Uterus (tissue), 4 donors: ENCODE measurements at places on chromosomes 5 and 9.
A peak's percentile ranks its signal among the peaks of the same experiment; 100 is the strongest.

DNA sequence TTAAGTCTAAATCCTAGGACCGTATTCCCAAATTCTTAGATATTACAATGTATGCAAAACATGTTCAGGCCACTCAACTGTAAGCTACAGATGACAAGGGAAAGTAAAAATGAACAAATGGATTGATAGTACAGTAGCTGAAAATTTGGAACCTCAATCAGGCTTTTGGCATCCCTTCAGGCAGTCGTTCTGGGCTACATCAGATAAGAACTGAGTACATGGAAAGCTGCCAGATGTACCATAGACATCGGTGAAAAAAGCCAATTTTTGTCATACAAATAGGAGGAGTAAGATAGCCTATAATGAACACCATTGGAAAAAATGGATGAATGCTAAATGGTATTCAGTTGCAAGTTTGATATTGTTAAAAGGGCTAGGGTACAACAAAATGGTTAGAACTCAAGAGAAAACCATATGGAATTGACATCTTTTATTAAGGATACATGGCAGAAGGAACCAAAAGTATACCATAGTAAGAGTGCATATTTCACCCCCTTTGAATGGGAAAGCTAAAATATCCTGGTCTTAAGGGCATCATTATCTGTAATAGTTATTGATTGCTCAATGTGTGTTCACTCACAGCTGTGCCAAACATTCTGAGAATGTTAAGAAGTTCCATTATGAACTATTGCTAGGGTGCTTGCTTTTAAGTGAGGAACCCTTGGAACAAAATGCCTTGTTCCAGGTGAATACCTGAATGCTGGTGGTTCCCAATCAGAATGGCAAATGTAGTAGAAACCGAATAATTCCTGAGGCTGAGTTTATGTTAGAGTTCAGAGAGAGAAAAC is 86.4 kb downstream of the NR3C1 start:
- DNase-seq: no peak

DNA sequence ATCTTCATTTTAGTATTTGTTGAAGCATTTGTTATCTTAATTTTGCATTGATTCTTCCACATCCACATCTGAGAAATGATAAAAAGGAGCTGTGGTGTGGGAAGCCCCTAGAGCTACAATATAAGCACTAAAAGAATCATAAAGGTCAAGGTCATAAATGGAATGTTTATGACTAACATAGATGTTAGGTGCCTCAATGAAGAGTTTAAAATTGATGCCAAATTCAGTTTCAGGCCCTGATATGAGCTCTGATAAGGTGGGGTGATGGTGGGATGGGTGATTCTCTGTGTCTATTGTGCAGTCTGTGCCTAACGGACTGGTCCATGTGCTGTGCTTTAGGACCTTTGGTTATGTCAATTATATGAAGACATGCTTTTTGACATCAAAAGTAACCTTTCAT is 61.2 kb upstream of the CAMK4 start:
- no peak for DNase-seq

DNA sequence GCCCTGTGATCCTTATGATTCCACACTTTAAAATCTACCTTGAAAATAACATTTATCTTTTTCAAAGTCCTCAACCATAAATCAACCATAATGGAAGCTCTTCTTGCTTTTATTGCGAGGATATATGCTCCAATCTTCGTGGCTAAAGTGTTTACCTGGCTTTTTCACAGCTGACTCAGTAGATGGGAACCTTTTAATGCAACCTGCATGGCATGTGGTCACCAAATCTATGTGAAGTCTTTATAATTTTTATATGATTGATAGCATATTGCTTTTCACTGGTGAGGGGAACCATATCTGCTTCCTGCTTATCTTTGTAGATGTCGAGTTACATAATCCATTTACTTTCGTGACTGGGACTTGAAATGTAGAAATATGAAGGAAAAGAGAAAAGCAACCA is 47.1 kb upstream of the TLX3 start:
- no peak for DNase-seq

DNA sequence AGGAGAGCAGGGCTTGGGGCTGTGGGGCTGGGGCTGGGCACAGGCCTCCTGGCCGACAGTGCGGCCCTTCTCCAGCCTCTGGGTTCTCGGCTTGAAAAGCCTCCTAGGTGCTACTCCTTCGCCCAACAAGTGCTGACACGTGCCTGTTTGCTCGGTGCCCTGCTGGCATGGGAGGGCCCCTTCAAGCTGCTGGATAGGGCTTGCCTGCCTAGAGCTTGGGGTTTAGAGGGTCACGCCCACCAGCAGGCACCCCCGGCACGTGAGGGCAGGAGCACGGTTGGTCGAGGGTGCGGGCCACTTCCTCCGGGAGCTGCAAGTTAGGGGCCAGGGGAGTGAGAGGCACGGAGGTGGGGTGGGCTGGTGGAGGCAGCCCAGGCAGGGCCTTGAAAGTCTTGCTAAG is 106.2 kb downstream of the RXRA start:
- no peak for DNase-seq

GRCh38 chr5:134273642-134274395 is 47.9 kb upstream of the PPP2CA start:
- no peak for DNase-seq

GRCh38 chr5:52448111-52448510 is 339.6 kb upstream of the ITGA1 start:
- DNase-seq: no peak

GRCh38 chr5:132104556-132104955 is 31.0 kb downstream of the CSF2 start:
- no peak for DNase-seq

- DNase-seq: no peak
Observed at GRCh38 chr9:11821306-11821975, 871.7 kb upstream of the TYRP1 start.

- no peak for DNase-seq
Observed at GRCh38 chr9:4062966-4063365, 236.9 kb downstream of the GLIS3 start.

- no peak for DNase-seq
Observed at GRCh38 chr9:98502311-98502975, 206.3 kb downstream of the GABBR2 start.

GRCh38 chr9:112699230-112699629 is 18.7 kb downstream of the INIP start:
- DNase-seq: no peak

DNA sequence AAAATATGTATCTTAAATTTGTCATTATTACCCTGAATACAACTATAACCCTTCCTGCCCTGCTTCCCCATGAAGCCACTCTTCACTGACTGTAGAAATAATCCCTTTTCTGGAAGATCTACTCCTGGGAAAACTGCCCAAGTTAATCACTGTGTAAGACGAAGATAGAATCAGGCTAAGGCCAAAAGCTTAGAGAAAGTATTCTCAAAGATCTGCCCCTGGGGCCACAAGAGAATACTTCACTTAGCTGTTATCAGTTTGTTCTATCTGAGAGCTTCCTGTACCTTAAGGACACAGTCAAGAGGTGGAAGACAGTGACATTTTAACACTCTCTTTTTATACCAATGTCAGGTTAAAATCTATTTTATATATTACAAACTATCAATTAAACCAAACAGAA is 33.8 kb downstream of the RNF145 start:
- no peak for DNase-seq

DNA sequence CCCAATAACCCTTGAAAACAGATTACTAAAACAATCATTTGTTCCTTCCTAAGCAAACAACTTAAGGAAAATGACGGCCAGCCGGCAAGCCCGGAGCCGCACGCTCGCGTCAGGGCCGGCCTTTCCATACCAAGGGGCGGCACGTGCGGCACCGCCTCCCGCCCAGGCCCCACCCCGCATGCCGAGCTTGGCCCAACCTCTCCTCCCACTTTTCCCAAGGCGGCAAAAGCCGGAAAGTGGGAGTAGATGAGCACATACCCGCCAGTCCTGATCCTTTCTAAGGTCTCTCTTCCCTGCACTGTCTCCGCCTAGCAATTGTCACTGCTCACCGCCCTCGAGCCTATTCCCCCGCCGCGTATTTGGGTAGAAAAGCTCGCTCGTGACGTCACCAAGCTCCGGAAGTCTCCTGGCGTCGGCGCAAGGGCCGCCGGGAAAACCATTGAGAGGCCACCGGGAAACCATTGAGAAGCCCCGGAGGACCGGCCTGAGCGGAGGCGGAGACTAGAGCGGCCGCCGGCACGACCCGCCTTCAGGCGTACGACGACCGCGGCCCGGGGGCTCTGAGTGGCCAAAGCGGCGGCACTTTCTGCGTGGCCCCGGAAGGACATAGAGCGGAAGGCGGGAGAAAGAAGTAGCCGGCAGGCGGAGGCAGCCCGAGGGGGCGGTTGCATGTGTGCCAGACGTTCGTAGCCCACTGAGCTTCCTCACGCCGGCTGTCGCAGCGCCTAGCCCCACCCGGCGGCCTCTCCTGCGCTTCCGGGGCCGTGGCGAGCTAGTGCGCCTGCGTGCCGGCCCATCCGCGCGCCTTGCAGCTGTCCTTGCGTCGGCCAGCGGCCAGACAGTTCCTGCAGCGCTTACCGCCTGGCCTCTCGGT is at the start of the genes NCBP1 and TSTD2:
TSS of gene NCBP1 (plus strand) at position 837 of the 874 bp plus-strand sequence. CDS start 61 bp downstream, outside the sequence.
TSS of gene TSTD2 (minus strand) at position 384 of the 874 bp plus-strand sequence. CDS start 5,806 bp downstream, outside the sequence.
- peak; percentile 97 for DNase-seq

GRCh38 chr5:120677481-120677880 is 213.4 kb downstream of the PRR16 start:
- no peak for DNase-seq

GRCh38 chr5:32740651-32741050 is 29.5 kb downstream of the NPR3 start:
- no peak for DNase-seq

DNA sequence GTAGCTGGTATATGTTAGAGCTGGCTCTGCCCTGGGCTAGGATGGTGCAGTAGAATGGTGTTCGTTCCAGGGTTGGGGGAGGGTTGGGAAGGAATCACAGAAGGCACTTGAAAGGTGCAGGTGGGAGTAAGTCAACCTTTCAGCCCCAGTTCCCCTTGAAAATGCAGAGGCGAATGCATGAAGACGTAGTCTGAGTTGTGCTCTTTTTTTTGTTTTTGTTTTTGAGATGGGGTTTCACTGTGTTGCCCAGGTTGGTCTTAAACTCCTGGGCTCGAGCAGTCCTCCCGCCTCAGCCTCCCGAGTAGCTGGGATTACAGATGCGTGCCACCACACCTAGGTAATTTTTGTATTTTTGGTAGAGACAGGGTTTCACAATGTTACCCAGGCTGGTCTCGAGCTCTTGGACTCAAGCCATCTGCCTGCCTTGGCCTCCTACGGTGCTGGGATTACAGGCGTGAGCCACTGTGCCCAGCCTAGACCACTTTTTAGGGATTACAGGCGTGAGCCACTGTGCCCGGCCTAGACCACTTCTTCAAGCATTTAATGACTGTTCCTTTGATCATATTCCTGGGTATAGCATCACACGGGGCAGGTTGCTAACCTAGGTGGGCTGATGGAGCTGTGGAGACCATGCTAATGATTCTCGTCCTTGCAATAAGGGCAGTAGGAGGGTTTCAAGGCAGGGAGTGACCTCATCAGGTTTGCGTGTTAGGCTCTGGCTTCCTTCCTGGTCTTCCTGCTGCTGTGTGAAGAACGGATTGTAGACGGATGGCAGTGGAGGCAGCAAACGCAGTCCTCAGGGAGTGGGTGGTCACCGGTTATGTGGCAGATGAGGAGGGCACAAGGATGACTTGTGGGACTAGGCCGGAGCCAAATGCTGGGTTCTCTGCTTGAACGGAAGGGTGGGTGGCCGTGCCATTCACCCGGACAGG is 13.7 kb downstream of the EHMT1 start:
- DNase-seq: no peak

GRCh38 chr9:89165880-89166279 is 12.7 kb downstream of the SHC3 start:
- no peak for DNase-seq

- DNase-seq: no peak
Observed at GRCh38 chr9:97809666-97810344, 43.2 kb upstream of the FOXE1 start.

DNA sequence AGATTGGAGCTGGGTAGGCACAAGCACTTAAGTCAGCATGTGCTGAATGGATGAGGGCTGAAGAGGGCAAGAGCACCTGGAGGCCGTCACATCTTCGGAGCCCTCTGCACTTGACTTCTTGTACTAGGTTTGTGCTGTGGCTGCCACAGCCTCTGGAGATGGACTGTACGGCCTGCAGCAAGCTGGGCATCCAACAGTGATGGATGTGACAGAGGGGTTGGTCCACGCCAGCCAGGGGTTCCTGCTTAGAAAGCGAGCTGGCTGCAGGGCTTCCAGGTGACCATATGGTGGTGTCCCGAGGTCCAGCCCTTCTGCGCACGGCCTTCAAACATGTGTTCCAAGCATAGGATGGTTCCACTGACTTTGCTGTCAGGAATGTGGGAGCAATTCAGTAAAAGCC is 65.1 kb upstream of the PHYKPL start:
- no peak for DNase-seq

- DNase-seq: no peak
Observed at GRCh38 chr5:120160124-120160895, 303.8 kb upstream of the PRR16 start.

- no peak for DNase-seq
Observed at GRCh38 chr5:138755084-138755748, 2.0 kb downstream of the CTNNA1 start.

- no peak for DNase-seq
Observed at GRCh38 chr5:113062869-113063508, 86.4 kb downstream of the DCP2 start.

DNA sequence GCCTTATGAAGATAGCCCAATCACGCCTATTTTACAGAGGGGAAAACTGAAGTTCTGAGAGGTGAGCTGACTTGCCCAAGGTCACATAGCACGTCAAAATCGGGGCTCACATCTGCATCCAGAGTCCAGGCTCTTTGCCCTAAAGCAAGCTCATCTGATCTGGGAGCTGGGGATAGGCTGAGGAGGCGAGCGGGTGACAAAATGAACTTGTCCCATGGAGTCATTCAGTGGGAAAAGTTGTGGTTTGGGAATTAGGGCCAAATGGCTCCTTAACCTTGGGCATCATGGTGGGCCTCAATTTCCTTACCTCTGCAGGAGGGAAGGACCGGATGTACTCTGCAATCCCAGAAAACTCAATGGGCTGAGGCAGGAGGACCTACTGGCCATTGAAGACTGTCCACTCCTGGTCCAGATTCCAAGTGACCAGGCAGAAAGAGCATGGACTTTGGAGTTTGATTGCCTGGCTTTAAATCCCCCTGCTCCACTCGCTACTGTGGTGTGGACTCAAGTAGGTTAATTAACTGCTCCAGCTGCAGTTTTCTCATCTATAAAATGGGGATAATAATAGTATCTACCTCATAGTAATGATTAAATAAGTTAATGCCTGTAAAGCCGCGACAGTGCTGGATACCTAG is 160.4 kb downstream of the RGS3 start:
- DNase-seq: no peak

- DNase-seq: no peak
Observed at GRCh38 chr9:6581253-6581652, 64.3 kb downstream of the GLDC start.

- no peak for DNase-seq
Observed at GRCh38 chr5:1347571-1347970, 2.7 kb upstream of the CLPTM1L start.

DNA sequence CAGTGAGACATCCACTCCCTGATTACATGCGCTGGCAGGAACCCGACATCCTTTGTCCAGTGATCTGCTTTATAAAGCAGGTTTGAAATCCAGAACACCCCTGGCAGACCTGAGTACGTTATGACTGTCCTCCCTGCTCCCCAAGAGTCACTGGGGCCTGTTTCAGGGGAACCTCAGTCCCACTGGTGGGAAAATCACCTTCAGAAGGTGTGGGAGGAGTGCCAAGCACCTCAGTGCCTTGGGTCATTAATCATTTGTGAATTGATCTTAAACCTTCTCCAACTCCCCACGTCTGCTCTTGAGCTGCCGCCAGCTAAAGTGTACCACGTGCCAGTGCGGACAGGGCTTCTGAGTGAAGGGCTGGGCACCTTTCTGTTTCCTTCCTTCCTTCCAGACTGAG is 16.2 kb downstream of the SLC6A3 start:
- no peak for DNase-seq

- DNase-seq: peak; percentile 65
Observed at GRCh38 chr9:134163371-134164196, 780 bp downstream of the RNU6ATAC start.
